ENCODE measurements at places on chromosomes 4 and X.

GRCh38 chrX:40473460-40474204 is 107.1 kb upstream of the ATP6AP2 start:
- DNase-seq: no peak

GRCh38 chr4:151703401-151703800 is 57.4 kb downstream of the GATB start:
- DNase-seq: no peak

- no peak for DNase-seq
Observed at GRCh38 chrX:70437921-70438665, 6.5 kb upstream of the DLG3 start.

- DNase-seq: no peak
Observed at GRCh38 chr4:121220698-121221097, 56.6 kb upstream of the TNIP3 start.

DNA sequence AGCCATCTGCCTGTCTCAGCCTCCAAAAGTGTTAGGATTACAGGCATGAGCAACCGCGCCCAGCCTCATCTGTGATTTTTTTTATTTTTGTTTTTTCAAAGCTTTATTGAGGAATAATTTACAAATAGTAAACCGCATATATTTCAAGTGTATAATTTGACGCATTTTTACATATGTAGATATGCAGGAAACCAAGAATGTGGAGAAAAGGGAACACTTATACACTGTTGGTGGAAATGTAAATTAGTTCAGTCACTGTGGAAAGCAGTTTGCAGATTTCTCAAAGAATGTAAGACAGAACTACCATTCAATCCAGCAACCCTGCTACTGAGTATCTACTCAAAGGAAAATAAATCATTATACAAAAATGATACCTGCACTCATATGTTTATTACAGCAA is 85.9 kb downstream of the SLC16A2 start:
- no peak for DNase-seq

DNA sequence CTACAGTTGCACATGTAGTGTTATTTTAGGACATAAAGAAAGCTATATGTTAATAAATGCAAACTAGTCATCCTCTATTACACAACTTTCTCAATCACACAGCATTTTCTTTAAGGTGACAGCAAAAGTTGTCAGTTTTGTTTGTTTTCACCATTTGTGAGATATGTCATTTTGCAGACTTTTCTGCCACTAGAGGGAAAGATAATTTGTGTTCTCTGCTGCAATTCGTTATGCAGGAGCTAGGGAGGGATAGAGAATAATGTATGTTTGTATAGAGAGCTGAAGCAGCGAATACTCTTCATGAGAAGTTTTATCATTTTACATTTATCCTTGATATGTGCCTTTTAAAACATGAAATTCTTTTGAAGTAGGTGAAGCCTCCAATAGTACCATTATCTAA is 670.6 kb upstream of the ATOH1 start:
- no peak for DNase-seq

DNA sequence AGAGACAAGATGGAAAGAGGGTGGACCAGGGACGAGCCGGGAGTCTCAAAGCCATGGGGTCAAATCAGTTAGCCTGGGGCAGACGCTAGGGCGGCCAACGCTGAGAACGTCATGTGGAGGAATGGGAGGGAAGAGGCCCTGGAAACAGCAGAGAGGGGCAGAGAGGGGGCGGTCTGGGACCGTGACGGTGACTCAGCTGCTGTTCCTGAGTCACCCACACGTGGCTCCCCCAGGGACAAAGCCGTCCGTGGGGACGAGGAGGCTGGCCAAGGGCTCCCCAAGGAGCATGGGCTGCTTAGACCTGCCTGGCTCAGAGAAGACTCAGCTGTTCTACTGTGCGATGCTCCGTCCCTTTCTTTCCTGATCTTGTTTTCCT is 108.4 kb upstream of the LRPAP1 start:
- no peak for DNase-seq

DNA sequence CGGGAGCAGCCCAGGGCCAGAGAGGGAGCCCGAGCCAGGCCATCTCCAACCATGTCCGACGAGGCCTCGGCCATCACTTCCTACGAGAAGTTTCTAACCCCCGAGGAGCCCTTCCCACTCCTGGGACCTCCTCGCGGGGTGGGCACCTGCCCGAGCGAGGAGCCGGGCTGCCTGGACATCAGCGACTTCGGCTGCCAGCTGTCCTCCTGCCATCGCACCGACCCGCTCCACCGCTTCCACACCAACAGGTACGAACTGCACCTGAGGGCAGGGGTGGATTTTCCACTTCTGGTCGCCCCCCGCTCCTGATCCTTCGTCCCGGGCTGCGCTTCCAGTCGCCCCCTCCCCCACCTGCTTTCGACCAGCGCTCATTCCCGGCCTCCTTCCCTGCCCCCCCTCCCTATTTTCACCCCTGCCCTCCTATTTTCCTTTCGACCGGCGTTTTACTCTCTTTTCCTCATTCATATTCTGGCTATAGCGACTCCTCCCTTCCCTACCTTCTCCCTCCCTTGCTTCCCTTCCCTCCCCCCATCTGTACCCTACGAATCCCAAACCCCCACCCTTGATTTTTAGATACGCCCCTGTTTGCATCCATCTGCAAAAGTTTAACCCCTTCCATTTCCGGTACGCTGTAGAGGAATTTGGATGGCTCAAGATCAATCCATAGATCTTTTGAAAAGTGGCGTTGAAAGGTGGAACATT is 633 bp downstream of the FAM199X start:
- no peak for DNase-seq

GRCh38 chr4:156362581-156362980 is 408.9 kb upstream of the CTSO start:
- no peak for DNase-seq

DNA sequence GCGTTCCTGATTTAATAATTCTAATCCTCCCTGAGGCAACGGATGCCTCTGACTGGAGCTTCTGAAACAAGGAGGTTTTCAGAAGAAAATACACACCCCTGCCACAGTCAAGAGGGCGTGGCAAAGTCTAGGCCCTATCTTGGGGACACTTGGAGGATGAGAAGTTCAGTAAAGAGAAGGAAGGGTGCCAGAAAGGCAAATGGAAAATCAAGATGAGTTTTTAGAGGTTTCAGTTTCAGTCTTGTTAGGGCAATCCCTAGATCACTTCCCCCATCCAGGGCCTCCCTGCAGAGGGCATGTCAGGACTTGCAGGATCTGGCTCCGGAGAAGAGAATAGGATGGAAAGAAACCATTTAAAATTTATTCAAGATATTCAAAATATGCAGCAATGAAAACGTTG is 28.5 kb upstream of the FGF2 start:
- peak; percentile 0 for DNase-seq

GRCh38 chr4:184747034-184747830 is 13.3 kb upstream of the CENPU start:
- no peak for DNase-seq

DNA sequence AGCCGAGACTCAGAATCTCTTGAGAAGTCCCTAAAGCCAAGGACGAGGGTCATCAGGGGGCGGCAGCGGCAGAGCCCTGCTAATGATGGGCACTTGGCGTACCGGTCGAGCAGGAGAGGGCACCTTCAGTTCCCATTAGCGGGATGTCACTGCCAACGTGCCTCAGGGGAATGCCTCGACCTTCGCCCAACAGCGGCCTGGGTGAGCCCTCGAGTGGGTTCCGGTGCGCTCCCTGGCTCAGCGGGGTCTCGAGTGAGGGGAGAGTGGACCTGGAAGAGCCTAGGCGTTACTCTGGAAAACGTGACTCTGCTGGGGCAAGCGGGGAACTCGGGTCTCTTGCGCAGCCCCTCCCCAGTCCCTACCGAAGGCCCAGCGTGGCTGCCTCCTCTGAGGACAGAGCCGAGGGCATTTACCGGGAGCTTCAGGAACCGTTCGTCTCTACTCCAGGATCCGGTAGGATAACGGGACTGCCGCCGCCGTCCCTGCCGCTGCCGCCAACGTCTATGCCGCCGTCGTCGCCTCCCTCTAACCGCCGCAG is 36.9 kb downstream of the PGRMC1 start:
- no peak for DNase-seq

- no peak for DNase-seq
Observed at GRCh38 chr4:184961660-184962059, 56.6 kb upstream of the HELT start.

DNA sequence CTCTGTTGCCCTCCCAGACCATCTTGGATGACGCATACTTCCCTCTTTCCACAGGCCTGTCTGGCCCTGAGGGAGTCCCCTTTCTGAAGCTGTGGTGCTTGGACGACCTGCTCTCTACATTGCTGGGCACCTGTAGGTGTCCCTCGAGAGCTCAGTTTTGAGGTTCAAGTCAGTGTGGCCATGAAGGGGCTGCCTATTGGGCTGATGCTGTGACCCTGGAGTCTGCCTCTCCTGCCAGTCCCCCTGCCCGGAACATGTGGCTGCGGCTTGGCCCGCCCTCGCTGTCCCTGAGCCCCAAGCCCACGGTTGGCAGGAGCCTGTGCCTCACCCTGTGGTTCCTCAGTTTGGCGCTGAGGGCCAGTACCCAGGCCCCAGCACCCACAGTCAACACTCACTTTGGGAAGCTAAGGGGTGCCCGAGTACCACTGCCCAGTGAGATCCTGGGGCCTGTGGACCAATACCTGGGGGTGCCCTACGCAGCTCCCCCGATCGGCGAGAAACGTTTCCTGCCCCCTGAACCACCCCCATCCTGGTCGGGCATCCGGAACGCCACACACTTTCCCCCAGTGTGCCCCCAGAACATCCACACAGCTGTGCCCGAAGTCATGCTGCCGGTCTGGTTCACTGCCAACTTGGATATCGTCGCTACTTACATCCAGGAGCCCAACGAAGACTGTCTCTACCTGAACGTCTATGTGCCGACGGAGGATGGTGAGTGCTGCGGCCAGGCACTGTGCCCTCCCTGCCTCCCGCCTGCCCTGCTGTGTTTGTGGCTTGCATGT is 3.0 kb downstream of the NLGN3 start:
- DNase-seq: no peak
